ENCODE measurements at places on chromosomes 1 and 21.
A peak's percentile ranks its signal among the peaks of the same experiment; 100 is the strongest.

DNA sequence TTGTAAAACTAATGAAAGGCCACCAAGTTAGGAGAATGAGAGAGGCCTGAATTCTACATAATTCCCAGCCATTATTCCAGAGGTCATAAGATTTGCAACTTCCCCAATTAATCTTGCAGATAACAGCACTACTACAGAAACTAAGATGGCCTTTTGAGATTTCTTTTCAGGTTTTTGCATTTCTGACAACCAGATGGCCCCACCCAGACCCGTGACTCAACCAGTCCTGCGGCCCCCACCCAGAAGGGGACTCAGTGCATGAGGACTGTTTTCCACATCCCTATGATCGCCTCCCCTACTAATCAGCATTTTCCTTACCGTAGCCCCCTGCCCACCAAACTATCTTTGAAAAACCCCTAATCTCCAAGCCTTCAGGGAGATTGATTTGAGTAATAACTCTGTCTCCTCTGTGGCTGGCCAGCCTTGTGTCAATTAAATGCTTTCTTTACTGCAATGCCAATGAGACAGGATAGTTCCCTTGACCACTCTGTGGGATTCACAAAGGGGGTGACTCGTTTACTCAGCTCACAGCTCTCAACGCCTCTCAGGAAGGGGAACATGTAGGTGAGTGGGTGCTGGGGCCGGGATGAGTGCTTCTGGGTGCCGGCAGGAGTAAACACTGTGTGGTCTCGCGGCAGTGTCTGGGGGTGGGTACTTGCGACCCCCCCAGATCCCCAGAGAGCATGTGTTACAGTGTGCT, 10.5 kb upstream of the CNIH3 start:
- no peak for DNase-seq

DNA sequence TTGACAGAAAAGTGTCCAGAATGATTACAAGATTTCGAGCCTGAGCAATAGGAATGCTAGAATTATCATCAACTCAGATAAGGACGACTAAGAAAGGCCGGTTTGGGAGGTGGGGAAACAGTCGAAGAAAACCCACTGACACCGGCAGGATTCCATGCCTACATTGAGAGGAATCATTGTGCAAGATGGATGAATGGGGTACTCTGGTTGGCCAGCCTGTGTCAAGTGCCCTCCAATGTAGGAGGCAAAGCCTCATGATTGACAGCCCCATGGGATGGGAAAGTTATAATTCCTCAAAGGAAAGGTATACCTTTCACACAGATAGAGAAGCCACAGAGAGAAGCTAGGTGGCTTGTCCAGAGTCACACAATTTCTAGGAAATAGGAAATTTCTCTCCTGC, 153.5 kb upstream of the CTTNBP2NL start:
- DNase-seq: no peak

DNA sequence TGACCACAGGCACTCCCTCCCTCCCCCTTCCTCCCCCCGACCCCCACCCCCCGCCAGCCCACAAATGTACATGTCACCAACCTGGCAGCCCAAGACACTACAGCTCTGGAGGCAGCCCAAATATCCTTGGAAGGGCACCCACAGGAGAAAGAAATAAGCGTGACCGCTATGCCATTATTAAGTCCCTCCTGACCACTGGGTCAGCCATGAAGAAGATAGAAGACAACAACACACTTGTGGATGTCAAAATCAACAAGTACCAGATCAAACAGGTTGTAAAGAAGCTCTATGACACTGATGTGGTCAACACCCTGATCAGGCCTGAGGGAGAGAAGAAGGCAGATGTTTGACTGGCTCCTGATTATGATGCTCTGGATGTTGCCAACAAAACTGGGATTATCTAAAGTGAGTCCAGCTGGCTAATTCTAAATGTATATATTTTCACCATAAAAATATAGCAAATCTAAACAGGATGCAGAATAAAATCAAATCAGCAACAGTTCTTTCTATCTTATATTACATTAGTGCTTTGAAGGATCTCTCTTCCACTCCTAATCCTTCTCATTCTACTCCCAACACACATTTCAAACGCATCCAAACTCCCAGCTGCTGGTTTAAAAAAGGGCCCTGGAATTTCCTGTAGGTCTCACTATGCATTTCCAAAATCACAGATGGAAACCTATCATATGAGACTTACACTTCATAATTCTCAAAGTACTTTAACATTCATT, 77.4 kb upstream of the SLFNL1 start:
- no peak for DNase-seq

DNA sequence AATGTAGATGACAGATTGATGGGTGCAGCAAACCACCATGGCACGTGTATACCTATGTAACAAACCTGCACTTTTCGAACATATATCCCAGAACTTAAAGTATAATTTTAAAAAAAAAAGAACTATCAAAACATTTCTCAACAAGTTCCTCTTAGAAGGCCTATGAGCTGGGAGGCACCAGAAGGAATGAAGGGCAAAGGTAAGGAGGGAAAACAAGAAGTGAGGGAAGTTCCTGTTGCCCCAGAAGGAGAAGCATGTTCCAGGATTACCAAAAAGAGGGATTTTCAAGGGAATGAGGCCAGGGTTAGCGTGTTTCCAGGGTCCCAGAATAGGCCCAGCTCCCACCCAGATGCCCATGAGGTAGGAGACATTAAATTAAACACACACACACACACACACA, 361.0 kb downstream of the SETD4 start:
- DNase-seq: no peak

DNA sequence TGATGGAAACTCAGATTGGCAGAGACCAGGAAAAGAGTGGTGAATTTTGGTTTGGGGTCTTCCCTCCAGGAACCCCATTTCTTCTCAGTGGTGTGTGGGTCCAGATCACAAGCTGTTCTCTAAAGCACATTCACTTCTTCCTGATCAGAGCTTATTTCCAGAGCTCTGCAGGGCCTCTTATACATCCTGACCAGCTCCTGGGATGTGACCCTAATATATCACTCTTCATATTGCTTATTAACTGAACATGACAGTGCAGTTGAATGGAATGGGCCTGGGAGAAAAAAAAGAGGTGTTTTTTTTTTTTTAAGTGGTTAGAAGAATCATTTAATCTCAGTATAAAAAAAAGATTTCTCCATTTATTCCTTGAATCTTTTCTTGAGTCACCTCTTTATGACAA, 29.6 kb upstream of the DNM3 start:
- no peak for DNase-seq

GRCh38 chr1:101392552-101392951, 155.7 kb downstream of the S1PR1 start:
- no peak for DNase-seq

- no peak for DNase-seq
These were observed 5.2 kb downstream of the YARS1 start for GRCh38 chr1:32811917-32812316.

GRCh38 chr1:227764019-227764391, 28.8 kb downstream of the SNAP47 start:
- DNase-seq: peak; percentile 52

- DNase-seq: peak; percentile 84
These were observed 816 bp downstream of the IL6R start for GRCh38 chr1:154405747-154406571.

DNA sequence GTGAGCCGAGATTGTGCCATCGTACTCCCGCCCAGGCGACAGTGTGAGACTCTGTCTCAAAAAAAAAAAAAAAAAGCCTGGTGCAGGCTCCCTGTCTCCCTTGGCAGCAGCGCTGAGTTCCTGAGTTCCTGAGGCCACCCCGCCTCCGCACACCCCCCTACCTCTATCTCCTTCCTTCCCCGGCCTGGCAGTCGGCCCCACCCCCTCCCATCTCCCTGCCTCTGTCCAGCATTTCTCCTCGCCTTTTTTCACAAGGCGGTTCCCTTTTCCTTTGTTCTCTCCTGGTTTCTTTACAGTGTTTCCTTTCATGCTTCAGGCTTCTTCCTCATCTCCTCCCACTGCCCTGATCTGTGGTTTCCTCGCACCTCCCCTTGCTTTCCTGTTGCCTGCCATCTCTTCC, 2.7 kb downstream of the RORC start:
- DNase-seq: peak; percentile 56

DNA sequence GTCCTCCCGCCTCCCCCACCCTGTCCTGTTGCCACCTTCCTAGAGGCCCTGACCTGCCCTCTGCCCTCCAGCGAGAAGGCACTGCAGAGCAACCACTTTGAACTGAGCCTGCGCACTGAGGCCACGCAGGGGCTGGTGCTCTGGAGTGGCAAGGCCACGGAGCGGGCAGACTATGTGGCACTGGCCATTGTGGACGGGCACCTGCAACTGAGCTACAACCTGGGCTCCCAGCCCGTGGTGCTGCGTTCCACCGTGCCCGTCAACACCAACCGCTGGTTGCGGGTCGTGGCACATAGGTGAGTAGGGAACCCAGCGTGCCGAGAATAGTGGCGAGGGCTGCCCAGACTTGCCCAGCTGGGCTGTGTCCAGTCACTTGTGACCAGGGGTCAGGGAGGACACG, 20.4 kb downstream of the RNF223 start:
- DNase-seq: no peak

- no peak for DNase-seq
These were observed 532.7 kb upstream of the OLFM3 start for GRCh38 chr1:102529446-102529845.

DNA sequence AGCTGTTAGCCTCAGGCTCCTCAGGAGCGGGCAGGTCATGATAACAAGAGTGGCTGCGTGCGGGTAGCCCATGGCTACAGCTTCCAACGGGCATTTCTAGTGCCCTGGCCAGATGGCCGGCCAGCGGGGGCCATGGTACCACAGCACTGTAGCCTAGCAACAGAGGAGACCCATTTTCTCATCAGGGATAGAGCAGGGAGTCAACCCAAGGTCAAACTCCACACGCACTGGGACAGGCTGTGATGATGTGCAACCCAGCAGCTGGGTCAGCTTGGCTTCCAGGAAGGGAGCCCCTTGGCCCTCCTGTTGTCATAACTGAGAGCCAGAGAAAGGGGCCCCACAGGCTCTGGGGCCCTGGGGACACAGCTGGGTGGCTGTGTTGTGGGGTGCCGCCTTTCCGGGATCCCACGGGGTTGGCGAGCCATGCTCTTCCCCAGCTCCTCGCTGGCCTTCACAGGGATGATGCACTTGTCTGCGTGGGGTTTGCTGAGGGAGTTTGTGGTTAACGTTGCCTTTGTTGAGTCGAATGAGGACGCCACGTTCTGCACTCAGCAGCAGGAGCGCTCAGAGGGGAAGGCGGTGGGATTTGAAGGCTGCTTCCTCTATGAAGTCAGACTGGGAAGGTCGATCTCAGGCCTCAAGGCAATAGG, 46.3 kb downstream of the COL18A1 start:
- DNase-seq: no peak
